ENCODE measurements at places on chromosomes 5 and 9.
A peak's percentile ranks its signal among the peaks of the same experiment; 100 is the strongest.

GRCh38 chr9:94554439-94555331 is at the start of gene PCAT7:
TSS of gene PCAT7 (plus strand) at chr9:94555083.
- no peak for DNase-seq

DNA sequence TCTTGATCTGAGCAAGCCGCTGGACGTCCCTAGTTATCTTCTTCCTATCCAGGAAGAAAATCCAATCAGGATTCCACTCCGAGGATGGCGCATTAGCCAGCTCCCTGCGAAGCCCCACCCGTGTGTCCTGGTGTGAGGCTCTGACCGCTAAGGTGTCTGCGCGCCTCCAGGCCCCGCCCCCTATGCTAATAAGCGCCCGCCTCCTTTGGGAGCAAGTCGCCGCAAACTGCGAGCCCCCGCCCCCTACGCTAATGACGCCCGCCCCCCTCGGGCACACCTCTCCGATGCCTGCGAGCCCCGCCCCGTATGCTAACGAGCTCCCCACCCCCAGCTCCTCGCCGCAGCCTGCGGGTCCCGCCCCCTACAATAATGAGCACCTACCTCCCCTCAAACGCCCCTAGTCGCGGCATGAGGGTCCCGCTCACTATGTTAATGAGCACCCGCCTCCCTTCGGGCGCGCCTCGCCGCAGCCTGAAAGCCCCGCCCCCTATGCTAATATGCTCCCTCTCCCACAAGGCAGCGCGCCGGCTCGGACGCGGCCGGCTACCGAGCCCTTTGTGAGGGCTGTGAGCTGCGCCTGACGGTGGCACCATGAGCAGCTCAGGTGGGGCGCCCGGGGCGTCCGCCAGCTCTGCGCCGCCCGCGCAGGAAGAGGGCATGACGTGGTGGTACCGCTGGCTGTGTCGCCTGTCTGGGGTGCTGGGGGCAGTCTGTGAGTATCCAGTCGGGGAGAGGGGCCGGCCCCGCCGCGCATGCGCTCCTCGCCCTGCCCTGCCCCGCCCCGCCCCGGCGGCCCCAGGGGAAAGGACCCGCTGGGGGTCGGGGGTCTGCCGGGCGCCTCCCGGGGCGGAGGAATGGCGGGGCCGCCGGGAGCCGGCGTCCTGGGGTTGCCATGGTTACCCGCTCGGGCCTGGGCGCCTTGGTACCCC is at the start of gene CACFD1:
Gene CACFD1, plus strand, starts transcription at position 503 of the 929 bp plus-strand sequence. Its CDS starts 89 bp downstream, at position 592.
- DNase-seq: peak; percentile 55

DNA sequence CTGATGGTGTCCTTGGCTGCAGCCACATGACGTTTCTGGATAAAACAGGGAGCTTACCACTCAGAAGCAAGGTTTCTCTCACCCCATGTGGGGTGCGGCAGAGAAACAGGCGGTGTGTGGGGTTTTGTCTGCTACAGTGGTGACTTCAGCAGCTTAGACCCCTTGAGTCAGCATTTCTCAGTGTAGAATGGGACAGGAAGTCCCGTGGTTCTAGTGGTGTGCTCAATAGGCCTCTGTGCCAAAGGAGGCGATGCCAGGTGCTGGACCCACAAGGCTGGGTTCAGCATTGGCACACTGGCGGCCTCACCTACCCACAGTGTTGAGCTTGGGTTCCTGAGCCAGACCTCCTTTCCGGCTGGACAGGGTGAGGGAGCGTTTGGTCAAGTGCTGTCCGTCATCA is 125.2 kb upstream of the SMIM23 start:
- DNase-seq: no peak

DNA sequence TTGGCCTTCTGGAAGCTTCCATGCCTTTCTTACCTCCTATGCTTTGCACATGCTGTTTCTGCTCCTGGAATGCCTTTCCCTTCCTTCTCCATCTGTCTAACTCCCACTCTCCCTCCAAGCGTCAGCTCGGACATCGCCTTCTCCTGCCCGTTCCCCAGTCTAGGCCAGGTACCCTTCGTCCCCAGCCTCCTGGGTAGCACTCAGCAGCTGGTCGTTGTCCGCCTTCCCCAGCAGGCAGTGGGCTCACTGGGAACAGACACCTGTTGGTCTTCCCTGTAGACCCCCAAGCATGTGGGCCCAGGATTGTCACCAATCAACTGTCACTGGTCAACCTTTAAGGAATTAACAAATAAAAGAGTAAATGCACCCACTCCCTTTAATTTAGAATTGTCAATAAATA is 202.2 kb downstream of the RGS3 start:
- no peak for DNase-seq

- DNase-seq: peak; percentile 21
These were observed 39.6 kb upstream of the SAP30L start for GRCh38 chr5:154406231-154406630.

DNA sequence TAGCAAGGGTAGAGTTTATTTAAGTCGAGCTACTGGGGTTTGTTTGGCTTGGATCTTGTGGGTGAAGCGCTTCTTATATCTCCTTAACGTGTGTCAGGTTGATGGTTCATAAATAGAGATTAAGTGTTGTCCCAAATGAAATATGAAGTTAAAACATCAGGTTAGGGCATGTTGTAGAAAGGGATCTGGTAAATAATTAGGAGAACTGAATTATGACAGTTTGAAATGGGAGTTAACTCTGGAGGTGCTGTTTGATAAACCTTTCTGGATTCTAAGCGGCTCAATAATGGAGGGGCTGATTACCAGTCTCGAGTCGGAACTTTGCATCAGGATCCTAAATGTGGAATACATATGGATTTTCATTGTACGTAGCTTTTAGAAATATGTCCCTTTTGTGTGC is 717.0 kb upstream of the WWC1 start:
- DNase-seq: no peak

DNA sequence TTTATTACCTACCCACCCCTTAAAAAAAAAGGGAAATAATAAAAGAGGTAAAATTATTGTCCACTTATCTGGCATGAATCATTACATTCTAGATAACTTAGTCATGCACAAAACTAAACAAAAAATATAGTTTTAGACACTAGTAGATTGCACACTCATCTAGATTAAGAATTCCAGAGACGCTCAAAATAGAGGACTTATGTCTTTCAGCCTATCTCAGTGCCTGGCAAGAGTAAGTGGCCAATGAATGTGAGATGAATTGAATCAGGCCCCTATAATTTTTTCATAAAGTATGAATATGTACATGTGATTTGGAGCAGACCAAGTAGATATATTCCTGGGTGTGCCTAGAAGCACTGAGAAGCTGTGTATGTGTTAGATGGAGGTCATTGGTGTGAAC is 2.0 kb upstream of the RXFP3 start:
- no peak for DNase-seq

DNA sequence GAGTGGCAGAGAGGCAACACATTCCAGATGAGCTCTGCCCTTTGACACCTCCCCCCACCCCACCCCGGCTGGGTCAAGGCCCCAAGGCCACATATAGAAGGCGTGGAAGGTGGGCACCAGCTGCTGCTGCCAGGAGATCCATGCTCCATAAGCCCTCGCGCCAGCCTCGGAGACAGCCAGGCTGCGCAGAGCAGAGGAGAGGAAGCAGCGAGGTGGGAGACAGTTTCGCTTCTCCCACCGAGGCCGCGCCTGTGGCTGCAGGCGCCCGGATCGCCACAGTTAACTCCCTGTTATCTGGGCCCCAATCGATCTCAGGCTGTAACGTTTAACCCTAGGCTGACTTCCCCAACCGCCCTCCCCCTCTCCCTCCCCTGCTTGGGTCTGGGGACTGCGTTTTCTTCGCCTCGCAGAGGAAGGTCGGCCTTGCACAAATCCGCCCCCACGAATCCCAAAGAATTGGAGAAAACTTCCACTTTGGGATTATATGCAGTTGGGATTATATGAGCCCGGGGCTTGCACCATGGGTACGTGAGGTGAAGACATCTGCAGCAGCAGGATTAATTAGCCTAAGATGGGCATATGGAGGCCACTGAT is 1.1 kb upstream of the CXXC5 start:
- DNase-seq: no peak

- DNase-seq: no peak
These were observed 107.2 kb downstream of the C5orf15 start for GRCh38 chr5:133861161-133861737.

GRCh38 chr5:6856653-6857052 is 143.4 kb downstream of the TENT4A start:
- DNase-seq: no peak

DNA sequence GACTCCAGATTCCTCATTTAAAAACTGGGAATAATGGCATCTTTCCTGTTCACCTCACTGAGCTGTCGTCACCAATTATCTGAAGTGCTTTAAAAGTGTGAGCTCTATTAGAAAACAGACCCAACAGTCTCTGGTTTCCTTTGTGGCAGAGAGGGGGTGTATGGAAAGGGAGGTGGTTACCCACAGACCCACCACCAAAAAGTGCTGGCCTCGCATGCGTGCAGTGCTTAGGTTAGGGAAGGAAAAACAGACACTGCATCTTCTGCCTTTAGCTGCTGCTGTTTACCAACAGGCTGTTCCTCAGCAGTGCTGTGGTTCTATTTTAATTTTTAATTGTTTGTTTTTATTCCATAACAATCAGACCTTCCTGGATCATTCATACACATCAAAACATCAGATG is 249.6 kb downstream of the PIK3R1 start:
- no peak for DNase-seq

- no peak for DNase-seq
These were observed 184.5 kb downstream of the FBN2 start for GRCh38 chr5:128353441-128354107.

GRCh38 chr5:161442471-161442870 is 104.1 kb downstream of the GABRB2 start:
- no peak for DNase-seq

- DNase-seq: no peak
These were observed 233.7 kb downstream of the ADAMTSL1 start for GRCh38 chr9:18707489-18708205.

DNA sequence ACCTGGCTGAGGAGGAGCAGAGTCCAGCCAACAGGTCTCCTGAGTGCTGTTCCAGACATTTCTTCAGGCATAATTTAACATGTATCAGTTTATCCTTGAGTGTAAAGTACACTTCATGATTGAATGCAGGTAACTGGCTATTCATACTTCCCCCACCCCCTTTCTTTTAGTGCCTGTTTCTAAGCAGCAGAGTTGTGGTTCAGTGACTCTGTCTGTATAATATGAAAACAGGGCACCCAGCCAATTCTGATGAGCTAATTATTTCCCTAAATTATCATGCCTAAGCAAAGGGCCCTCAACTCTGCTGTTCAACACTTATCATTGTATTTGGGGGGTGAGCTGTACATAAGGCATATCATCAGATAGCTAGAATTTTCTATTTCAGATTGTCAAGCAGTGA is 51.9 kb upstream of the ZSWIM6 start:
- DNase-seq: no peak

GRCh38 chr9:129919841-129920240 is 84.6 kb downstream of the USP20 start:
- DNase-seq: no peak

DNA sequence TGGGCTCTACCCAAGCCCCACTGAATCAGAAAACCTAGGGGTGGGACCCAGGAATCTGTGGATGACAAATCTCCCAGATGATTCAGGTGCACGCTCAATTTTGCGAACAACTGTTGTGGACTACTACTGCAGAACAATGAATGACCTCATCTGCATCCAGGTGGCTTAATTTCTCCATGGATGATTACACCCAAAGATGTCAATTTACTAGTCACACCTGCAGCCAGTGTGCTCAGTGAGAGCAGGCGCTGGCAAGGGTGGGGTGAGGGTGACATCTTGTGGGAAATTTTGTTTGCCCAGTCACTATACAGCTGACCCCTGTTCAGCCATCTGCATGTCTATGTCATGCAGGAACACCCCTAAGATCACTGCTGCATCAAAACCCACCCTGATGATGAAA is 118.2 kb downstream of the ENTREP1 start:
- no peak for DNase-seq

- DNase-seq: no peak
These were observed at the start of gene GPR151 for GRCh38 chr5:146516151-146516475. TSS of gene GPR151 (minus strand) at chr5:146516190. CDS start at chr5:146516113, 77 bp downstream.

DNA sequence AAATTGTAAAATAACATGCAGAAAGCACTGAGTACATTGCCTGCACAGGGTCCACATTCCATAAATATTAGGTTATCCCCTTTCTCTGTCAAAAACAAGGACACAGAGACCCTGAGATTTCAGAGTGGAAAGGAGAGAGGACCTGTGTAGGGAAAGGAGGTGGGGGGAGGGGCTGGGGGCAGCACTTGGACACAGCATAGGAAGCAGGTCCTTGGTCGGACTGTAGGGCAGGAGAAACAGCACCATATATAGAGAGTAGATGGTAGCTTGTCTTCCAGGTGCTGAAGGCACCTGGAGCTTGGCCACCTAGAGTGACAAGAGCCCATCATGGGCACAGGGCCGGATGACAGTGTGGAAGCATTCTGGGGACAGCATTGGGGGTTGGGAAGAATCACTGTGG is 2.4 kb downstream of the TPM2 start:
- no peak for DNase-seq

- DNase-seq: no peak
These were observed 13.1 kb upstream of the CEMIP2 start for GRCh38 chr9:71781391-71781790.

GRCh38 chr5:22699319-22699718 is 153.8 kb downstream of the CDH12 start:
- DNase-seq: no peak

- no peak for DNase-seq
These were observed 1.5 kb downstream of the PRRC2B start for GRCh38 chr9:131395157-131396098.

DNA sequence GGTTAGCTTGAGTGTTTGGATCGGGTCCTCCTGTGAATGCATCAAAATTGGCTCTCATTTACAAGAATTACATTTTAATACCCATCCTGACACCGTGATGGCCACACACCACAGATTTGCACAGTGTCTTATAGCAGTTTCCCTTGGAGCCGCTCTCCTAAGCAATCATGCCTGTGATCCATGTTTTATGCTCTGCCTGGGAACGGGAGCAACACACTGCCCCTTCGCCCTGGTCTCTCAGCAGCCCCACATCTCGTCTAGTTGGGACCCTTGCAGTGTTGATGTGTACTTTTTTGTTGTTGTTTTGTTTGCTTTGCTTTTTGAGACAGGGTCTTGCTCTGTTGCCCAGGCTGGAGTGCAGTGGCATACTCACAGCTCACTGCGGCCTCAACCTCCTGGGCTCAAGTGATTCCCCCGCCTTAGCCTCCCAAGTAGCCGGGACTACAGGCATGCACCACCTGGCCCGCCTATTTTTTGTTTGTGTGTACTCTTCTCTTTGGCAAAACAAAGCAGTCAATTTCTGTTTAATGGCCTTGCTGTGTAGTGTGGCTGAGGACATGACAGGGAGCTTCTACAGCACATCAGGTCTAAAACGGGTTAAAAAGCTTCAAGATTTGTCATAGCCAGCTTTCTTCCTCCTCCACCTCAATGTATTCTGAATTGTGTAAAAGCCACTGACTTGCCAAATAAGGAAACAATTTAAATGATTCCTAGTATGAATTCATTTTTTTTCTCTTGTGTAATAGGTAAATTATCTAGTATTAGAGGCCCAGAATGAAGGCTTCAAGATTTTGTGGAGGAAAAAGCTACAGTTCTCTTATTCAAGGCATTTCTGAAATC is 101.6 kb upstream of the TBCA start:
- DNase-seq: no peak

Data from BJ (cell line).